Karpas-422 (cell line): ENCODE measurements at places on chromosomes 6 and 20. TPM values are rescaled to one million over a fixed set of nuclear protein-coding genes. Genes with fewer than 3 reads are reported as not detected.

BMP5 gene
- total RNA-seq = not detected in 2 replicates

SAMD3 gene
- total RNA-seq = not detected in 2 replicates

OR2H2 gene
- total RNA-seq = not detected in 2 replicates

ADGRF1 gene
- not detected in 2 replicates for total RNA-seq

BPI gene
- not detected in 2 replicates for total RNA-seq

TMEM170B gene
- total RNA-seq = 0.36 and 2.4 TPM in 2 replicates

ABHD16B gene
- total RNA-seq = not detected in 2 replicates

PRPH2 gene
- total RNA-seq = not detected in 2 replicates

ATP9A gene
- total RNA-seq = 0.04 and 0.19 TPM in 2 replicates

SULF2 gene
- total RNA-seq = not detected in 2 replicates

CCND3 gene
- 63.5 and 74.8 TPM in 2 replicates for total RNA-seq

KIF13A gene
- 0.07 TPM in 1 of 2 replicates, not detected in the other for total RNA-seq

GPX5 gene
- total RNA-seq = not detected in 2 replicates

LCA5 gene
- not detected in 2 replicates for total RNA-seq

FAM83D gene
- total RNA-seq = 14.4 and 21.8 TPM in 2 replicates

DNA sequence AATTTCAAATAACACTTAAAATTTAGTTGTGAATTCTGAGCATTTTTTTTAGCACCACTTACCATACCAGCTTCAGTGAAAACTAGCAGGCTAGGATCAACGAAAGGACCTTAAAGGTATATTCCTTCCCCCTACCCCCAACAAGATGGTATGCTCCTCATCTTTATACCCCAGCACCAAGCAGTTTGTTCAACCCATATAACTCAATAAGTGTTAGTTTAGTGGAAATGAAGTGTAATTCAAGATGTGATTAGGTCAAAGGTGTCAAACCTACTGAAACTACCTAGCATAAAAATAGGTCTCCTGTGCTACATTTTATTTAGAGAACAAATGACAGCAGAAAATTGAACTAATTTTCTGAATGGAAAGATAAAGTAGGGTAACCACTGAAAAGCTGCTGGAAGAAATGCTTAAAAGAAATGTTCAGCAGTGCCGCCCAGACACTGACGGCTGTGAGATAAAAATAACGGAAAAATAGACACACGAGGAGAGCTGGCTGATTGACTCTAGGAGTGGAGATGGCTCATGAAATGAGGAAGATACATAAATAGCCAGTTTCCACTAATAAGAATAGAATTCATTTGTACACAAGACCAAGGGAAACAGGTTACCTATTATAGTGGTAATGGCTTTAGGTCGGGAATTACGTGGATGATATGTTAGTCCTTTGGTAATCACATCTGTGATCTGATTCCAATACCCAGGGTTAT, 94.8 kb downstream of the IPCEF1 start:
- no peak for DNase-seq

DNA sequence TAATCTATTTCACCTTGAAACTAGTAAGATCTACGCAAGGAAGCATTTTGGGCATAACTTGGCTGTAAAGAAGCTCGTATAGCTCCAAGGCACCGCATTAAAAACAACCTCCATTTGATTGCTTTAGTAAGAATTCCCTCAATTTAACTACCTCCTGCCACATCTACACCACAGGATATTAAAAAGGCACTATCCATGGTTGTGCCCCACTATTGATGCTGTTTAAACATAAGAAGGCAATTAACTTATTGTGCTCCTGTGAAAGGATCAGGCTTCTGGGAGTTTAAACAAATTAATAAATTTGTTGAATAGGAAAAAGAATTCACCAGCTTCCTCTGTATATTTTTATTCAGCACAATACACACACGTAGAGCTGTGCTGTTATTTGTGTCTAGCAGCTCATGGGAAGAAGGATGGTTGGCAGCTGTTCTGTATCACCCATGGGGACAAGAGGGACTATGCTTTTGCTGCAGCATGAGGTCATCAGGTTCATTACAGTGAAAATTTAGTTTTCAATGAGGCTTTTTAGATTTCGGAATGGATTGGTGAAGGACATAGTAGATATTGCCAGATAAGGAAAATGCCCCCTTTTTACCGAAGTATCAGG, 513.3 kb downstream of the HAO1 start:
- DNase-seq = no peak

- peak; percentile 56 for DNase-seq
Measured at GRCh38 chr6:12150812-12151432, 138.8 kb downstream of the HIVEP1 start.

DNA sequence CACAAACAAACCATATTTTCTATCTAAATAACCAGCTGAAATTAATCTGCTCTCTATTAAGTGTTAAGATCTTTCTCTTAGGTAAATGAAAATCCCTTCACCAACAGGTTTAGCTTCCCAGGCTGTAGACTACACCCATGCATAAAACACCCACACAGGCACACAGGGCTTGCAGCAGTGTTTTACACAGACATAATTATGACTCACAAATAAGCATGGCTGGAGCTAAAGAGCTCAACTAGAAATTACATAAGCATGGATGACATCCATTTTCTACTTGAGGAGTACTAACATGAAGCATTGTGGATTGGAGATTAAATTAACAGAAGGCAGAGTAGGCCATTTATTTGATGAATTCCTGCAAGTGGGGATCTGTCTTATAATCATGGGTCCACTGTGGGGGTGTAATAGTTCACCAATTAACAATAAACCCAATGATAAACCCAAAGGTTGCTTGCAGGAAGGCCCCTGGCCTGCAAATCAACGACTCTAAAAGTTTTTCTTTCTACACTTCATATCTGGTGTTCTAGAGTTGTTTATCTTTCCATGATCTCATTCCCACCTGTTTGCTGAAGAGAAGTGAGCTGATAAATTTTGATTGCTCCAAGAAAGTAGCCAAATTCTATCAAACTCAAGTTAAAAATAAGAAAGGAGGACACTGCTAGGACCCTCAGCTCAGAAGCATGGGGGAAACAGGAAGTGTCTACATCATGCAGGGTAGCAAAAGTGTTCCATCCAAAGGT, 33.8 kb upstream of the E2F3 start:
- DNase-seq = no peak

- DNase-seq = peak; percentile 73
Measured at GRCh38 chr6:80605165-80605989, 498.9 kb downstream of the BCKDHB start.

- no peak for DNase-seq
Measured at GRCh38 chr6:7304821-7305220, 8.2 kb downstream of the SSR1 start.

- DNase-seq = no peak
Measured at GRCh38 chr20:9344083-9344920, 170.1 kb upstream of the LAMP5 start.

DNA sequence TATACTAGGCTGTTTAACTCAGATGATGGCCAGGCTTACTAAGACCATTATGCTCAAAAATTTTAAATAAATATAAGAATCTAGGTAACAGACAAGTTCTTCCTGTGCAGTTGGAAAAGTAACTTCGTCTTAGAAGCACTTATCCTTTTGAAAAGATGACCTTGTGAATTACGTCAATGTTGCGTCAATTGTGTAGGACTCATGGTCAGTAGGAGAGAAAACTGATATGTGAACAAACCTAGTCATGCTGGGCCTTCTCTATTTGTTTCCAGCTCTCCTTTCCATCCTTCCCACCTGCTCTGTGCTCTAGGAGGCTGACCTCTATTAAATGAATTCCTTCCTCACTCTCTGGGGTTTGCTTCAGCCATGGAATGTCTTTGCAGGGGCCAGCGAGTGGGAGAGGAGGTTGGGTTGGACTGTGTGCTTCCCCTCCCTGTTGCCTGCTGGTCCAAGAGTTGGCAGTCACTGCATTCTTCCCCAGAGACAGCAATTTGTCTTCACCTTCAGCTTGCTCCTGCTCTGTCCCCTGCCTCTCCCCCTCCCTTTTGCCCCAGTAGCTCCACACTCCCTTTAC, 128.0 kb upstream of the TNFAIP3 start:
- DNase-seq = no peak

DNA sequence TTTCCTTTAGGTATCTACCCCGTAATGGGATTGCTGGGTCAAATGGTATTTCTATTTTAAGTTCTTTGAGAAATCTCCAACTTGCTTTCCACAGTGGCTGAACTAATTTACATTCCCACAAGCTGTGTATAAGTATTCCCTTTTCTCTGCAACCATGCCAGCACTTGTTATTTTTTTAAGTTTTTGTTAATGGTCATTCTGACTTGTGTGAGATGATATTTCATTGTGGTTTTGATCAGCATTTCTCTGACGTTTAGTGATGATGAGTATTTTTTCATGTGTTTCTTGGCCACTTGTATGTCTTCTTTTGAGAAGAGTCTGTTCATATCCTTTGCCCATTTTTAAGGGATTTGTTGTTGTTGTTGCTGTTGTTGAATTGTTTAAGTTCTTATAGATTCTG, 871.1 kb downstream of the KIF16B start:
- no peak for DNase-seq

GRCh38 chr6:119921491-119922010, 572.0 kb upstream of the MAN1A1 start:
- no peak for DNase-seq

GRCh38 chr6:29676981-29677601, 3.9 kb downstream of the ZFP57 start:
- DNase-seq = no peak

- DNase-seq = no peak
Measured at GRCh38 chr6:153090241-153090930, 40.7 kb downstream of the RGS17 start.
